ENCODE measurements at places on chromosomes 5 and 9. TPM values are rescaled to one million over a fixed set of nuclear protein-coding genes. Genes with fewer than 3 reads are reported as not detected.

DNA sequence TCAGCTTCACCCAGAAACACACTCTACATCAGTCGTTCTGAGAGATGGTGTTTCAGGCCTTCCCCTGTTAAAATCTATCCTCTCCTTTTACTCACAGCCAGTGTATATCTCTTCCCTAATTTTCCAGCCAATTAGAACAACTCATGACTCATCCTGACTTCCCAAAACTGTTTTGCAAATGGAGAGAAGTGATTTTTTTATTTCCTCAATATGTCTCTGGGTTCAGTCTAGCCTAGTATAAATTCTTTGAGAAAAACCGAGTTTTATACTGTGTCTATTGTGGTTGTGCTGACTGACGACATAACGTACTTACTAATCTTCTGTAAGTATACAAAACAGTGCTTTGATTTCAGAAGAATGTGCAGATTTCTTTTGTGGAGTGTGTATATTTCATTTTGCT lies 28.4 kb upstream of the CAST start:
- DNase-seq = no peak

GRCh38 chr9:100268271-100268670 lies 84.5 kb downstream of the TEX10 start:
- DNase-seq = no peak

DNA sequence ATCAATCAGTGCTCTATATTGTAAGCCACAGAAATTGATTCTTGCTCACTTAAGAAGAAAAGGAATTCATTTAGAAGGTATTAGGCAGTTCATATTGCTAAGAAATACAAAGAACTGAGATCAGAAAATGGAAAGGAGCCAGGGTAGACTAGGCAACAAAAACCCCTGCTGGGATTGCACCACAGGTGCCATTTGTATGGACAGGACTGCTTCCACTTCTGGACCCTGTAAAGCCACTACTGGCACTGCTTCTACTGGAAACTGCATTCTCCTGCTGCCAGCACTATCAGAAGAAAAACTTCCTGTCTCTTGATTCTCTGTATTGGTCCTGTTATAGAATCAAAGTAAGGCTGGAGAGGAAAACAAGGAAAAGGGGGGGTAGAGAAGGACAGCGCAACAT lies 45.9 kb downstream of the CERT1 start:
- no peak for DNase-seq

- DNase-seq = no peak
Observed at GRCh38 chr5:147734894-147735293, 47.6 kb downstream of the JAKMIP2 start.

DNA sequence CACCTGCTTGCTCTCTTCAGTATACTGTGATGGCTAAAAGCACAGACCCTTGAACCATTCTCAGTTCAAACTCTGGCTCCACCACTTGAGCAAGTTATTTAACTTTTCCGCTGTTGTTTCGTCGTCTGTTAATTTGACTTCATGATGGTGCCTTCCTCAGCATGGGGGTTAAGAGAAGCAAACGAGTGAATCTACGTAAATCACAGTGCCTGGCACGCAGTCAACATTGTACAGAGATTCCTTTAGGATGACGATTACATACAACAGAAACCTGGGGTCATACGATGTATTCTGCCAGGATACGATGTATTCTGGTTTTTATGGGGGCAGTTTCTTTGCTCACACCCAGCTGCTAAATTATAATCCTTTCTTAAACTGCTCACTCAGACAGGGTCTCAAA lies 515.6 kb downstream of the CCDC171 start:
- no peak for DNase-seq

DNA sequence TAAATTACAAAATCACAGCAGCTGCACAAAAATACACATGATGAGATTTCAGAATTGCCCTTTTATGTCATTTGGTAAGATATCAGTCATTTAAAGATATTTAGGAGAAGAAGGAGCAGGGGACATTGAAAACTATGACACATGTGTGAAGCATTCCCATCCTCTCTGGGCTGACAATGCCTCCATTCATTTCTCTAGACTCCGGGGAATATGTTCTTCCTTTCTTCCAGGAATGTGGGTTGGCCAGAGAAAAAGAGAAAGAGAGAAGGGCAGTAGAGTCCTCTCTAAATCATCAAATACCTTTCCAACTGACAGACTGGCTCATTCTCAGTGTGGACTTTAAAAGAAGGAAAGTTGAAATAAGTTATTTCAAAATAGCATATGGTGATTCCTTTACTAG lies 205.6 kb upstream of the ADAMTSL1 start:
- DNase-seq = no peak

- DNase-seq = no peak
Observed at GRCh38 chr9:112502175-112502946, 15.7 kb downstream of the KIAA1958 start.

DNA sequence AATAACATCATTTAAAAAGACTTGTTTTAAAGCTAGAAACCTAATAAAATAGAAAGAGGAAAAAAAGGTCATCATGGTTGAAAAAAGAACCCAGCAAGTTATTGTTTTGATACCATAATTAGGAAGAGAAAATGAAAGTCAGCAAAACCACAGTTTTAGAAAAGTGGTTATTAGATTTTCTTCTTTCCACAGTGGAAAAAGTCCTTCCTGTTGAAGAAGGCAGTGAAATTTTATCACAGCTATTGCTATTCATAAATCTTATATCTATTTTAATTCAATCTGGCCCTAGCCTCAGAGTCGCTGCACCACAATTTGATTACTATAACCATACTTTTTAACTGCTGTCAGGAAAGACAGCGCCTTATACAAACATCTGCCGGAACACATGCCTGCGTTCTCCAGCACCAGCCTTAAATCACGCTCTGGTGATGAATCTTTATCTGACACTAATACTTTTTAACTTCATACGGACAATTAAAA lies 60.3 kb downstream of the MAPKAP1 start:
- no peak for DNase-seq

DNA sequence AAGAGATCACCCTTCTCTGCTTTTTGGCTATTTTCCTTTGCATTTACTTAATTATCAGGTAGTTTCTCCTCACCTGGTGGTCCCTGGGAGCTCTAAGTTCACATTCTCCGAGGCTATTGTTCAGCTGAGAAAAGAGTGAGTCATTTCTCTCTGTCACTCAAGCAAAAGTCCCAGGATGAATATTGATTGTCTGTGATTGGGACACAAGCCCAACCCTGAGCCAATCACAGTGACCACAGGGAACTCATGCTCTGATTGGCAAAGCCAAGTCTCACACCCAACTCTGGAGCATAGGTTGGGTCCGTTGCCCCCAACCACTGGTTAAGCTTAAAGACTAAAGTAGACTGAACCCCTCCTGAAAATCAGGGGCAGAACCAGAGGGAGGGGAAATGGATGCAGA lies 27.8 kb upstream of the FAT2 start:
- DNase-seq = no peak

The PAEP gene
- total RNA-seq = not detected

GRCh38 chr5:181223729-181224389 lies 778 bp downstream of the TRIM41 start:
- DNase-seq = no peak

DNA sequence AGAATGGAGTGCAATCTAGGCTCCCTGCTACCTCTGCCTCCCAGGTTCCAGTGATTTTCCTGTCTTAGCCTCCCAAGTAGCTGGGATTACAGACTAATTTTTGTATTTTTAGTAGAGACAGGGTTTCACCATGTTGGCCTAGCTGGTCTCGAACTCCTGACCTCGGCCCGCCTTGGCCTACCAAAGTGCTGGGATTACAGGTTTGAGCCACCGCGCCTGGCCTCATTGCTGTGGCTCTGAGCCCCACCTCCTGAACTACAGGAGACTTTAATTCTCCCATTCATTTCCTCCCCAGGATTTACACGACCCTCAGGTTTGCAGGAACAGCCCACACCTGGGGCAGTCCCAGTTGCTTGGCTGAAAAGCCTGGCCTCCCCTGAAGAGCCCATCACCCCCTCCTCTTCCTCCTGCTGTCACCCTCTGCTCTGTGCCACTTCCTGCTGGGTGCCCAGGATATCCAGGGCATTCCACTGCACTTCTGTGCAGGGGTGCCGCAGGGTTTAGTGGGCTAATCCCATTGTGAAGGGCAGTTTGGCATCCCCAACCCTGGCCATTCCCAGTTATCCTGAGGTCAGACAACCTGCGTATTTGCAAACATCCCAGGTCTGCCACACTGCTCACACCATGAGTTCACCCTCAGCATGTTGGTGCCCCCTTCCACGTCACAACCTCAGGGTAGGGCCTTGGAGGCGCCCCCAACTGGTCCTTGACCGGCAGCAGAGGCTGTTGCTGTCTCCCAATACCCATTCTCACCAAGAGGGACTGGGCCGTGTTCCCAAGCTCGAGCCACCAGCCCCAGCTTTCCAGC lies 265.0 kb upstream of the IRX4 start:
- DNase-seq = peak; percentile 64

DNA sequence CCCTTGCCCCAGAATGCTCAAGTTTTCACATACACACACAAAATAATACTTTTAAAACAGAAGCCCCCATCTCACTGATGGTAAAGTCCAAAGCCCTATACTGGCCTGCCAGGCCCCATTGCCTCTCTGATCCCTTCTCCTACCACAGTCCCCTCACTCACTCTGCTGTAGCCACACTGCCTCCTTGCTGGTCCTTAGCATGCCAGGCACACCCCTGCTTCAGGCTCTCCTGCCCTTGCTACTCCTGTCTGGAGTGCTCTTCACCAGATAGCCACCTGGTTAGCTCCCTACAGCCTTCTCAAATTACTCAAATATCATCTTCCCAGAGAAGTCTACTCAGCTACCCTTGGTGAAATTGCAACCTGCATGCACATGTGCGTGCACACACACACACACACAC lies 177.5 kb downstream of the C5orf15 start:
- no peak for DNase-seq

DNA sequence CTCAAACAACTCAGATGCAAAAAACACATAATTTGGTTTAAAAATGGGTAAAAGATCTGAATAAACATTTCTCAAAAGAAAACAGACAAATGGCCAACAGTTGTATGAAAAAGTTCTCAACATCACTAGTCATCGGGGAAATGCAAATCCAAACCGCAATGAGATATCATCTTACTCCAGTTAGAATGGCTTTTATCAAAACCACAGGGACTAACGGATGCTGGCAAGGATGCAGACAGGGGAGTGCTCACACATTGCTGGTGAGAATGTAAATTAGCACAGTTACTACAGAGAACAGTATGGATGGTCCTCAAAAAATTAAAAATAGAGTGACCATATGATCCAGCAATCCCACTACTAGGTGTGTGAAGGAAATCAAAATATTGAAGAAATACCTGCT lies 589.1 kb upstream of the ADAMTS16 start:
- DNase-seq = no peak

GRCh38 chr9:20382460-20383071 lies 239.7 kb downstream of the MLLT3 start:
- DNase-seq = no peak

GRCh38 chr5:75611311-75612225 lies at the start of gene ANKDD1B:
Gene ANKDD1B, plus strand, starts transcription at chr5:75611453. Its CDS starts 182 bp downstream, at chr5:75611635.
- peak; percentile 78 for DNase-seq

DNA sequence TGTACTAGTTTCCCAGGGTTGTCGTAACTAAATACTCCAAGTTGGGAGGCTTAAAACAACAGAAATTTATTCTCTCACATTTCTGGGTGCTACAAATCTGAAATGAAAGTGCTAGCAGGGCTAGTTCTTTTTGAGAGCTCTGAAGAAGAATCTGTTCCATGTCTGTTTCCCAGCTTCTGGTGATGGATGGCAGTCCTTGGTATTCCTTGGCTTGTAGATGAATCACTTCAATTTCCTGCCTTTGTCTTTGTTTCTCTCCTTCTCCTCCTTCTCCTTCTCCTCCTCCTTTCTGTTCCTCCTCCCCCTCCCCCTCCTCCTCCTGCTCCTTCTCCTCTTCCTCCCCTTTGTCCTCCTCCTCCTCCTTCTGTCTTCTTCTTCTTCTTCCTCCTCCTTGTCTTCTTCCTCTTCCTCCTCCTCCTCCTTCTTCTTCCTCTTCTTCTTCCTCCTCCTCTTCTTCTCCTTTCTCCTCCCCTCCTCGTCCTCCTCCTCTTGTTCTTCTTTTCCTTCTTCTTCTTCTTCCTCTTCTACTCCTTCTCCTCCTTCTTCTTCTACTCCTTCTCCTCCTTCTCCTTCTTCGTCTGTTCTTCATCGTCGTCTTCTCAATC lies 104.7 kb upstream of the ANKRD55 start:
- DNase-seq = no peak

DNA sequence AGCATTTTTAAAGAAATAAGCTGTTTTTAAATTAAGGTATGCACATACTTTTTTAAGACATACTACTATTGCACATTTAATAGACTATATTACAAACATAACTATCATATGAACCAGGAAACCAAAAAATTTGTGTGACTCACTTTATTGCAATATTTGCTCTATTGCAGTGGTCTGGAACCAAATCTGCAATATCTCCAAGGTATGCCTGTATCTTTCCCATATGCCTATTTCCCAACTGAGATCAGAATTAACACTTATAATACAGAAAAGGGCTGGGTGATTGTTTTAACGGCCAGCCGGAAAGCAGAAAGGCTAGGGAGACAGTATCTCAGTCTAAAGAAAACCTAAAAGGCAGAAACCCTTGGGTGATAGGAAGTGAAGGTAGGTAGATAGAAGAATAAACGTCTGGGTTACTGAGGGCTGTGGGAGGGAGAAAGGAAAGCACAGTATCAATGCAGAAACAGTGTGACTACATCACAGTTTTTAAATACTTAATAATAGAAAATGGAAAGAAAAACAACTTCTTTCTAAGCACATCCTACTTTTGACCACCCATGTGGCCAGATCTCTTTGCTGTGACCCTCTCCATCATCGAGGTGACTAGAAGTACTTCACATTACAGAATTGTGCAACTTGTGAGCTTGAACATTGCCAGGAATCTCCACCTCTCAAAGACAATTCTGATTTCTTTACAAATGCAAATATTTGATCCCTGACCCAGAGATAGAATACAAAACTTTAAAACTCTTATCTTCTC lies 126.4 kb downstream of the LPAR1 start:
- no peak for DNase-seq

DNA sequence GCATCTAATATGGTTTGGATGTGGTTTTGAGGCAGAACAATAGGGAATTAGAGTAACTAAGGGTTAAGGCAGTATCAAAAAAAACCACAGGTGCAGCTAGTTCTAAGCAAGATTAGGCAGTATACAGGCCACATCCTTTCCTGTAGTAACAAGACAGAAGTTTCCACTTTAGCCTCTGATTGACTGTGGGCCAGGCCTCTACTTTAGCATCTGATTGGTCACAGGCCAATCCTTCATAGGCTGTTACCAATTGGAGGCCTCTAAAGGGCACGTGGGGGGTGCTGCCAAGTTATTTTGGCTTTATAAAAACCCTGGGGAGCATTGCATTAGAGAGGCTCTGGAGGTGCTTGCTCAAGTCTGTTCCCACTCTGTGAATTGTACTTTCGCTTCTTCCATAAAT lies 144.1 kb upstream of the ST8SIA4 start:
- no peak for DNase-seq

- DNase-seq = no peak
Observed at GRCh38 chr5:155342956-155343355, 329.4 kb downstream of the KIF4B start.

- DNase-seq = no peak
Observed at GRCh38 chr5:140152022-140152999, 22.7 kb upstream of the CYSTM1 start.

DNA sequence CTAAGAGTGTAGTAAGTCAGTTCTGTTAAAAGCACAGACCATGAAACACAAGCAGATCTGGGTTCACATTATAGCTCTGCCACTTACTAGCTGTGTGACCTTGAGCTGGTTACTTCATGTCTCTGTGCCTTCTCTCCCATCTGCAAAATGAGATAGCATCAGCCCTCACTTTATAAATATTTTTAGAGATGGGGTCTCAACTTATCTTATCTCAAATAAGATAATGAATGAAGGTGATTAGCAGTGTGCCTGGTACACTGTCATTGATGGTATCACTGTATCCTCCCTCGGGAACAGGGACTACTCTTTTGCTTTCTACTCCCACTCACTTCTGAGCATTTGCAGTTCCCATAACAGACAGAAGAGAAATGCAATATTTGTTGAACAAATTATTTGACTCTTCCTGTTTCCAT lies 52.4 kb downstream of the GALNT10 start:
- DNase-seq = no peak

All from spleen (tissue), 13 donors.